ENCODE measurements at places on chromosomes 6 and 20. TPM values are rescaled to one million over a fixed set of nuclear protein-coding genes. Genes with fewer than 3 reads are reported as not detected.

CST4 gene
- total RNA-seq = not detected

ESF1 gene
- 25.2 TPM for total RNA-seq

MAN1A1 gene
- total RNA-seq = 37.3 TPM

TMEM14A gene
- total RNA-seq = 22.2 TPM

PTK6 gene
- 0.15 TPM for total RNA-seq

RAET1L gene
- not detected for total RNA-seq

CRIP3 gene
- 0.88 TPM for total RNA-seq

LRFN2 gene
- not detected for total RNA-seq

MMP24 gene
- total RNA-seq = 0.04 TPM

RRAGD gene
- 13.6 TPM for total RNA-seq

HIVEP2 gene
- 39.3 TPM for total RNA-seq

KCNQ2 gene
- not detected for total RNA-seq

BTN1A1 gene
- not detected for total RNA-seq

MLIP gene
- not detected for total RNA-seq

CYP24A1 gene
- 0.13 TPM for total RNA-seq

BPIFB1 gene
- not detected for total RNA-seq

OPN5 gene
- not detected for total RNA-seq

RAD21L1 gene
- not detected for total RNA-seq

BMP6 gene
- not detected for total RNA-seq

AKAP12 gene
- total RNA-seq = 1.4 TPM

RGS19 gene
- total RNA-seq = 37.8 TPM

TAGAP gene
- 119 TPM for total RNA-seq

TRMT11 gene
- 38.9 TPM for total RNA-seq

MYLK2 gene
- total RNA-seq = 0.19 TPM

CLPSL1 gene
- not detected for total RNA-seq

SPATA2 gene
- total RNA-seq = 13.6 TPM

PPIL4 gene
- total RNA-seq = 30.6 TPM

SDCBP2 gene
- 3.3 TPM for total RNA-seq

L3MBTL3 gene
- total RNA-seq = 9.5 TPM

GSTA1 gene
- not detected for total RNA-seq

KATNA1 gene
- 20.7 TPM for total RNA-seq

TMEM74B gene
- total RNA-seq = 0.40 TPM

MICB gene
- total RNA-seq = 22.5 TPM

MYCT1 gene
- total RNA-seq = not detected

EYS gene
- total RNA-seq = not detected

All from activated CD8-positive, alpha-beta memory T cell treated with anti-CD3 and anti-CD28 coated beads for 36 hours (primary cell).